Pancreas (tissue), 10 donors: ENCODE measurements at places on chromosomes 4 and X. TPM values are rescaled to one million over a fixed set of nuclear protein-coding genes. Genes with fewer than 3 reads are reported as not detected.

GRCh38 chr4:165118256-165118909 lies 5.7 kb upstream of the TMEM192 start:
- DNase-seq = no peak

GRCh38 chr4:173367946-173368345 lies 2.8 kb upstream of the SAP30 start:
- no peak for DNase-seq

GRCh38 chr4:71356924-71357663 lies 18.3 kb downstream of the SLC4A4 start:
- DNase-seq = no peak

Gene MID1
- total RNA-seq = 3.9 TPM

DNA sequence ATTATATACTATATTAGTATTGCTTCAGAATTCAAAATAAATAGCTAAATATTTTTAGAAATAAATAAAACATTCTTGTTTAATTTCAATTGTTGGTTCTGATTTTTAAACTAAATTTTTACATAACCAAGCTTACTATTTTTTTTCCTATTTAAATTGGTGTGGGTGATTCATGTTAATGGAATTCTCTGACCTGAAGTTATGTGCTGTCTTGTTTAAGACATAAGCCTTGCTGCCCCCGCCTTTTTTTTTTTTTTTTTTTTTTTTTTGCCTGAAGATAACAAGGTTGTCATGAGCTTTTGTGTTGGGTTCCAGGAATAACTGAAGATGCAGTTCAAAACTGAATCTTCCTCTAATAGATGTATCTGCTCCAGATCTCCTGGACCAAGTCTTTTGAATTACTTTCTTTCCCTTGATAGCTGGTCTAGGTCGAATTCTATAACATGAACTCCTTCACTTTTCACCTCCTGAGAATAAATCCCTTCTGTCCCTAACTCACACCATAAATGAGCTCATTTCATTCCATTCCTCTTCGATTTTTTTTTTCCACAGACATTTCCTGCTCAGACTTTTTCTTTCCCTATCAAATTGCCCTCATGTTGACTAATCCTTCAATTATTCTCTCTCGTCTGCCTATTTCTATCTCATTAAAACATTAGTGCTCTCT lies 261.5 kb upstream of the FTHL17 start:
- DNase-seq = no peak

DNA sequence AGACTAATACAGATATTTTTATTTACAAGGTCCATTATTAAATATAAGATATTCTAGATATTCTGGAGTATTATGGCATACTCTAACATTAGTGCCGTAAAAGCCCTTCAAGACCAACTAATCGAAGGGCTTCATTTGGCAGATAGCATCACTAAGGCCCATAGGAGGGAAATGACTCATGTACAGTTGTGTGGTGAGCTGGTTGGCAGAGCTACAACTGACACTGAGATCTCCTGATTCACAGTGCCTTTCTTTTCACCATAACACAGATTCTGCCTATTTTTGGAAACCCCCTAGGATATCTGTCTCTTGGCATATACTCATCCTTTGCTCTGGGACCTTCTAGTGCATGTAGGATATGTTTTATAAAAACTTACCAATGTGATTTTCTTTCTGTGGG lies 201.7 kb upstream of the AFF2 start:
- DNase-seq = no peak
